ENCODE measurements at places on chromosomes 5 and 9. TPM values are rescaled to one million over a fixed set of nuclear protein-coding genes. Genes with fewer than 3 reads are reported as not detected.
A peak's percentile ranks its signal among the peaks of the same experiment; 100 is the strongest.

- H3K27me3 ChIP-seq, result peaks cover 7% of the 10 kb centered on the region
- H3K4me3 ChIP-seq, result no peak overlapping the region
- no peak for DNase-seq
- H3K4me1 ChIP-seq, result peaks cover 32% of the 10 kb centered on the region
- no peaks in the 10 kb centered on the region for H3K36me3 ChIP-seq
Observed at GRCh38 chr5:150166037-150166649, 435 bp upstream of the CDX1 start.

- H3K36me3 ChIP-seq, result no peaks in the 10 kb centered on the region
- peaks cover 22% of the 10 kb centered on the region for H3K27me3 ChIP-seq
- H3K27ac ChIP-seq, result no peak overlapping the region
- H3K4me1 ChIP-seq, result peaks cover 26% of the 10 kb centered on the region
- peak; percentile 18 for DNase-seq
Observed at GRCh38 chr5:39580702-39581453, 156.1 kb upstream of the DAB2 start.

- H3K27me3 ChIP-seq, result peaks cover 45% of the 10 kb centered on the region
- no peaks in the 10 kb centered on the region for H3K4me1 ChIP-seq
- DNase-seq, result no peak
- H3K4me3 ChIP-seq, result no peak overlapping the region
Observed at GRCh38 chr9:126536131-126536530, 77.6 kb upstream of the LMX1B start.

GRCh38 chr5:135004376-135004775 is 29.7 kb downstream of the PITX1 start:
- H3K4me3 ChIP-seq, result no peak overlapping the region
- peaks cover 7% of the 10 kb centered on the region for H3K27me3 ChIP-seq

DNA sequence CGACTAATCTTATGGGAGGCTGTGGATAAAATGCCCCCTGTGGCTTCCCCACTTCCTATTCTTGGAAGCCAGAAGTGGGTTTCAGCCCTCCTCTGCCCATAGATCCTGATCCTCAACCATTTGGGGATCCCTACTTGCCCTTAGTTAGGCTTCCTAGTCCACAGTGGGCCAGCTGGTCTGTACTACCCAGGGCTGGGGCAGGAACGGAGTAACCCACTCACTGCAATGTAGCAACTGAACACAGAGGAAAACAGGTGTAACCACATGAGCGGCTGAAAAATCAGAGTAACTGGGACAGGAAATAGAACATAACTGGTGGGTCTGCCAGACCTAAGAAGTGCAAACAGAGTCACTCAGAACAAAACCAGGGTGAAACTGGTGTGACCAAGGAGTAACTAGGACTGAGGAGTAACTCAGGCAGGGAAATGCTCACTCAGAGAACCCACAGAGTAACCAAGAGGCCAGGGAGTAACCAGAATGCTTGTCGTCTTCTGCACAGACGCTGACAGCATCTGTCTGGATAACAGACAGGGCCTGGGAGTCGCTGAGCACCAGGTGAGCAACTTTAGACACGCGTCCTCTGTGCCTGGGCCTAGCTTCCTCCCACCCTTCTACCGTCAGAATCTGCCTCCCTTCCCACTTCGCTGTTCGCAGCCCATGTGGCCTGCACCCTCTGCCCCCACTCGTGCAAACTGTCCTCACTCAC is 1.0 kb downstream of the AQP3 start:
- no peaks in the 10 kb centered on the region for H3K36me3 ChIP-seq
- DNase-seq, result no peak
- peaks cover 15% of the 10 kb centered on the region for H3K27me3 ChIP-seq
- peaks cover 18% of the 10 kb centered on the region for H3K4me1 ChIP-seq
- no peak overlapping the region for H3K27ac ChIP-seq

DNA sequence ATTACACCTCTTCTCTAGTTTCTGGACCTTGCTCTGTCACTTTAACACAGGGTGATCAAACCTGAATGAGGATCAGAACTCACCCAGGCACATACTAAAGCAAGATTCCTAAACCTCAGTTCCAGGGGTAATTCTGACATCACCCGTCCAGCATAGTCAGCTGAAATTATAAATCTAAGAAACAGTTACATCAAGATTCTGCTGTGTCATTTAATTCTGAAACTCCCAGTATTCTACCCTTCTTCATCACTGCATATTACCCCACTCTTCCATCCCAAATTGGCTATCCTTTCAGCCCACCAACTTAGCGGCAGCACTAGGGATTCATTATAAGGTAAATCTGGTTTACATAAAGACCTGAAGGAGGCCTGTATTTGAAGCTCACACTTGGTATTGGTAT is 64.0 kb downstream of the STX17 start:
- H3K36me3 ChIP-seq, result peaks cover 12% of the 10 kb centered on the region
- H3K27me3 ChIP-seq, result no peaks in the 10 kb centered on the region
- H3K4me3 ChIP-seq, result no peak overlapping the region
- no peaks in the 10 kb centered on the region for H3K4me1 ChIP-seq

DNA sequence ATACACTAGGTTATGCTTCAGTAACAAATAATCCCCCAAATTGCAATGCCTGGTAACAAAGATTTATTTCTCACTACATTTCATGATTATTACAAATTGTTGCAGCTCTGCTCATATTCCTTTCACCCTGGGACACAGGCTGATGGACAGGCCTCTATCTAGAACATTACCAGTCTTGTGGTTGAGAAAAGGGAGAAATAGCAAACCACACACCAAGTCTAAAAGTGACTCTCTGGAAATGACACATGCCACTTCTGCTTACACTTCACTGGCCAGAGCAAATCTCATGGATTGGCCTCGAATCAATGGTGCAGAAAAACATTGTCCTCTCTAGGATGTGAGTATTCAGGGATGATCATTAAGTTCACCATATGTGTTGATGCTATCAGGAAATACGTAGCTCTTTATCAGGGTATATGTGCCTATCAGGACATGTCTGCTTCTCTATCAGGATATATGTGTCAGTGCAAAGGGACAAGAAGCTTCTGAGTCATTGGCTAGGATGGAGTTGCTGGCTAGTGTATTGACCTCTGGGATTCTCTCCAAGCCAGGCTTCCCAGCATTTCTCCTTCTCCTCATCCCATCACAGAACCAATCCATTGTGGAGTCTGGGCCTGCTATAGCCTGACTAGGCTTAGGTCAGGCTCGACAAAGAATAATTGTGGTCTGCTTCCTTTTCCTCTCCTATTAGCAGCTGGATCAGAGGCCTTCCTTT is 91.1 kb upstream of the CEP78 start:
- DNase-seq, result no peak
- no peak overlapping the region for H3K27ac ChIP-seq
- H3K4me3 ChIP-seq, result no peak overlapping the region
- peaks cover 7% of the 10 kb centered on the region for H3K36me3 ChIP-seq
- H3K27me3 ChIP-seq, result peaks cover 3% of the 10 kb centered on the region
- H3K4me1 ChIP-seq, result no peaks in the 10 kb centered on the region

GRCh38 chr5:153476767-153477166 is 13.7 kb upstream of the GRIA1 start:
- H3K36me3 ChIP-seq, result no peaks in the 10 kb centered on the region
- H3K4me3 ChIP-seq, result no peak overlapping the region
- peaks cover 26% of the 10 kb centered on the region for H3K4me1 ChIP-seq
- H3K27ac ChIP-seq, result no peak overlapping the region

Gene TICAM2
- 16.9 TPM for total RNA-seq

Measured in HFFc6 (cell line).